Caco-2 (cell line): ENCODE measurements at places on chromosomes 7 and 10. TPM values are rescaled to one million over a fixed set of nuclear protein-coding genes. Genes with fewer than 3 reads are reported as not detected.

GRCh38 chr7:149604521-149604920, 106.9 kb upstream of the ZNF746 start:
- DNase-seq: no peak

GRCh38 chr10:19775296-19775695, 40.9 kb upstream of the PLXDC2 start:
- no peak for DNase-seq

- no peak for DNase-seq
Observed at GRCh38 chr10:4885162-4885561, 59.2 kb downstream of the AKR1E2 start.

GRCh38 chr10:124481717-124482116, 20.1 kb downstream of the LHPP start:
- no peak for DNase-seq

DNA sequence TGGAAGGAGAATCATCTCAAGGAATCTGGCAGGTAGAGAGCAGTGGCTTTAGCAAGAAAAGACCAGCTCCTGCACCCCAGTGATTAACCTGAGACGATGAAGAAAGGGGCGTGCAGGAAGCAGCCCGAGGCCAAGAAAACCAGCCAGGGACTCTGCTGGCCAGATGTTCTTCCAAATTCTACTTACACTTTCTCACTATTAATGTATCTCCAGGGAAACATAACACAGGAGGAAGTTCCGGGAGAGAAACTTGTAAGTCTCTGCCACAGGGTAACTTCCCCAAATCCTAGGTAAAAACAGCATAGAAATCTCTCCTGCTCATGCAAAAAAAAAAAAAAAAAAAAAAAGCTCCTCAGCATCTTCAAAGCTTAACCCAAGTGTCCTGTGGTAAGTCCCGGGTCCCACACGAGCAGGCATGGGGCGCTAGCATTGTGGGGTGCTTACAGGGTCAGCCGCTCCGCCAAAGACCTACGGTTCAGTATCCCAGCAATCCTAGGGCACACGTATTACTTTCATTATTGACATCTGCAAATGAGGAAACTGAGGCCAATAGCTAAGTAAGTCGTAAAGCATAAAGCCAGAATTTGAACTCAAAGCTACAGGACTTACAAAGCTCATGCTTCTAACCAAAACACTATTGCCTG, 97.2 kb upstream of the GNA12 start:
- DNase-seq: peak; percentile 5

DNA sequence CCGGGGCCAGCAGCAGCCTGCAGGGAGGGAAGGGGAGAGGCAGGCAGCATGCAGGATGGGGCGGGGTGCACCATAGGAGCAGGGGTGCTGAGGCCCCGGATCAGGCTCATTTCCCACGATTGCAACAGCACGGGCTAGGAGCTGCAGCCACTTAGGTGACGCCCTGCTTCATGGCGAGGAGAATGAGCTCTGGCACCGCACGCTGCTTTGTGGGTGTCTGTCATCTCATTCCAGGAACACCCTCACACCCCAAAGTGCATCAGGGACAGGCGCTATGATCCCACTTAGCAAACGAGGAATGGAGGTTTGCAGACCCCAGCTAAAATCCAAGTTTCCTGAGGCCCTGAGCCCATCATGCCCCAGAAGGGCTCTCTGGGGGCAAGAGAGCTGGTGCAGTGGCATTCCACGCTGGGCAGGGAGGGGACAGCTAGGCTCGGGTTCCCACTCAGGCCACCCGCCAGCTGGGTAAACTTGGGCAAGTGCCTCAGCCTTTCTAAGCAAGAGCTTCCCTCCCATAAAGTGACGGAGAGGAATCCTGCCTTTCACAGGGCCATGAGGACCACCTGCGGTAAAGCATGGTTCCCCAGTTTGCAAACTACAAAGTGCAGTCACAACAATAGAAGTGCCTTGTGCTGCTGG, 9.3 kb downstream of the KCNH2 start:
- no peak for DNase-seq

- no peak for DNase-seq
Observed at GRCh38 chr7:11343136-11343535, 369.5 kb downstream of the PHF14 start.

GRCh38 chr7:80182630-80183276, 48.1 kb downstream of the GNAI1 start:
- DNase-seq: no peak

- DNase-seq: no peak
Observed at GRCh38 chr10:104937567-104937966, 296.5 kb downstream of the SORCS3 start.

SUN3 gene
- total RNA-seq: not detected in 2 replicates

MGAM2 gene
- total RNA-seq: 0.70 and 0.93 TPM in 2 replicates

NKX2-3 gene
- 0.37 and 0.43 TPM in 2 replicates for total RNA-seq

CAPZA2 gene
- 271 and 281 TPM in 2 replicates for total RNA-seq
